ENCODE measurements at places on chromosomes 7 and 10.

- peak; percentile 57 for DNase-seq
Measured at GRCh38 chr7:153061910-153062528, 302.5 kb downstream of the ACTR3B start.

- DNase-seq = no peak
Measured at GRCh38 chr7:115449689-115450088, 527.8 kb downstream of the MDFIC start.

DNA sequence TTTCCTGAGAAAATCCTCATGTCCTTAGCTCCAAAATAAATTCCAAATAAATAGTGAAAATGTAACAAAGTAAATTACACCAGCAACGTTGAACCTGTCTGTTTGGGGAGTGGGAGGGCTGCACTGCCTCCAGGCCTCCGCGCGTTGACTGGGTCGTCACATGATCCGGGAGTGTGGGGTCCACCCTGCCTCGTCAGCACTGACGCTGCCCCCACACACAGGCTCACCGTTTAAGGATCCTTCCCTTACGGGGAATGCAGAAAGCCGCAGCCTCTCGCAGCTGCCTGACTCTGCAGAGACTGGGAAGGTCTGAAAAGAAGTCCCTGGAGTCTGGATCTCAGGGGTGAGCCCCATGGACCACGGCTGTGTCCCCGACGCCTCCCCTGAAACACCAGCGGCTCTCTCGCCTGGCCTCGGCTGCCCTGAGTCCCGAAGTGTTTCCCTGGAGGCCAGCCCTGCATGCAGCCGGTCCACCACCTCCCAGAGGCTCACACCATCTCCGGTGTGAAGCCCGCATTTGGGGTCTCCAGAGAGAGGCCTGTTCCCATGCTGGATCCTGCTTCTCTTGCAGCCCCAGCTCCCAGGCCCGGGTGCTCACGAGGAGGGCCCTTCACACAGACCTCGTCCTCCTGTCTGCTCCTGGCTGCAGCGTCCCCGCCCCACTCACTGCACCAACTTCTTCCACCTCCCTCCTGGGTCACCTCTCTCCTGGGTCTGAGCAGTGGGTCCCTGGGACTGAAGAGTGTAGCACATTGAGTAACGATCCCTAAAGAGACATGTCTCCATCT lies 49.5 kb upstream of the ADGRA1 start:
- no peak for DNase-seq

DNA sequence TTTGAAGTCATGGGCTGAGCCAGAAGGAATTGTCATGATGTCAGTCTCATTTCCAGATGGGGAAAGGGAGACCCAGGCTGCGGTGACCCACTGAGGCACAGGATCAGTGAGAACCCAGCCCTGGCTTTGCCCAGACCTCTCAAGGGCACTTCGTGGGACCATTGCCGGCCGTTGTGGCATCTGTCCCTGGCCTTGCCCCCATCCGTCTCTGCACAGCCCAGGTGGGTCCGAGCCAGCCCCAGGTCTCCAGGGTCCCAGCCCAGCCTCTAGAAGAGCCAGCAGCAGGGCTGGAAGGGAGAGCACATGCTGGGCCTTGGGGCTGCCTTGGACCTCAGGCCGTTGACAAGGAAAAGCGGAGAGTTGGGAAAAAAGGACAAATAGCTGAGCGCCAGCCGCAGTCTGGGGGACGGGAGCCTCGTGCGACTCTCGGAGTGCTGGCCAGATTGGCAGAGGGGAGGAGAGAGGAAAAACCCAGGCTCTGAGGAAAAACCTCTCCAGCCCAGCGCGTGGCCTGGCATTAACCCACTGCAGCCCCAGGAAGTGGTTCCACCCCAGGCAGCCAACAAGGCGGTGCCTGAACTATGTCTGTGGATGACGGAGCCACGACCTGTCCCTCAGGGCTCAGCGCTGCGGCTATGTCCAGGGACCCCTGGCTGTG lies 30.2 kb downstream of the GRIFIN start:
- DNase-seq = no peak

- no peak for DNase-seq
Measured at GRCh38 chr7:112182749-112183148, 23.4 kb downstream of the DOCK4 start.

DNA sequence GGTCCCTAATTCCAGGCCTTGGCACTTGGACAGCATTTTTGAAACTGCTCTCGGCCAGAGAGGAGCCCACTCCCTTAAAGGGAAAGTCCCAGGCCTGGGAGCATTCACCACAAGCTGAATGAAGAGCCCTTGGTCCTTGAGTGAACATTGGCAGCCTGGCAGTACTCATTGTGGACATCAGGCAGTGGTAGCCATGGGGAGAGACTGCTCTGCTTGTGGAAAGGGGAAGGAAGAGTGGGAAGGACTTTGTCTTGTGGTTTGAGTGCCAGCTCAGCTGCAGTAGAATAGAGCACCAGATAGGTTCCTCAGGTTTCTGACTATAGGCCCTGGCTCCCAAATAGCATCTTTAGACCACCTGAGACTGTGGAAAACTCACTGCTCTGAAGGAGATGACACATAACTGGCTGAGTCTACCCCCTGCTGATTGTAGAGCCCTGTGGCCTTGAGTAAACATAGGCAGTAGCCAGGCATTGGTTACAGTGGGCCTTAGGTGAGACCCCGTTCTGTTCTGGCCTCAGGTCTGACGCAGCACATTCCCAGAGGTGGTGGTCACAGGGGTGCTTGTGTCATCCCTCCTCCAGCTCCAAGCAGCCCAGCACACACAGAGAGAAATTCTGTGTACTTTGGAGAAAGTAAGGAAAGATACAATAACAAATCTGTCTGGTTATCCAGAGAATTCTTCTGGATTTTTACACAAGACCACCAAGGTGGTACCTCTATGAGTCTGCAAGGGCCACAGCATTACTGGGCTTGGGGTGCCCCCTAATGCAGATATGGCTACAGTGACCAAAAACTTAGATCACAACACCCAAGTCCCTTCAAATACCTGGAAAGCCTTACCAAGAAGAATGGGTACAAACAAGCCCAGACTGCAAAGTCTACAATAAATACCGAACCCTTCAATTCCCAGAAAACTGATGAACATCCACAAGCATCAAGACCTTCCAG lies 153.8 kb downstream of the GNAI1 start:
- DNase-seq = no peak

DNA sequence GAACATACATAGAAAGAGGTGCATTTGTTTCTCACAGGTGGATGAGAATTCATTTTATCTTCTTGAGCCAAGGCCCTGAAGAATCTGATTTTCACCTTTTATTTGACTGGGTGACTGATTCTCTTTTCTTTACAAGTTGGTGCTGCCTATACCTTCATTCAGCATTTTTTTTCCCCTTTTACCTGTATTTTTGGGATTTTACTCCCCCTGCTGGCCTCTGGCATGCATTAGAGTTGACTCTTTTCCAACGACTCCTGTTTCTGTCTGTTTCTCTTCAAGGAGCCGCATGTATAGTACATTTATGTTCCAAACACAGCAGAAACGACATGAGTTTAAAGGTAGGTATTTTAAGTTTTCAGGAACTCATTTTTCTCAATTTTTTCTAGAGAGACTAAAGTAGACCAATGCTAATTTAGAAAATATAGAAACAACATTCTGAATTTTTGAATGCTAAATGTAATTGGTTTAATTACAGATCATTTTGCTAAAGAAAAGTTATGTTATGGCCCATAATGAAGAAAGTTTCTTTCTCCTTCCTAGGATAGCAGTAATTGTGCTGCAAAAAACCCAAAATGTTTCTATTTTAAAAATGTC lies 149.8 kb upstream of the HDAC9 start:
- peak; percentile 77 for DNase-seq

GRCh38 chr10:86752311-86752710 lies 4.1 kb upstream of the BMPR1A start:
- DNase-seq = no peak

GRCh38 chr7:154884348-154884920 lies 118.5 kb downstream of the PAXIP1 start:
- DNase-seq = no peak

DNA sequence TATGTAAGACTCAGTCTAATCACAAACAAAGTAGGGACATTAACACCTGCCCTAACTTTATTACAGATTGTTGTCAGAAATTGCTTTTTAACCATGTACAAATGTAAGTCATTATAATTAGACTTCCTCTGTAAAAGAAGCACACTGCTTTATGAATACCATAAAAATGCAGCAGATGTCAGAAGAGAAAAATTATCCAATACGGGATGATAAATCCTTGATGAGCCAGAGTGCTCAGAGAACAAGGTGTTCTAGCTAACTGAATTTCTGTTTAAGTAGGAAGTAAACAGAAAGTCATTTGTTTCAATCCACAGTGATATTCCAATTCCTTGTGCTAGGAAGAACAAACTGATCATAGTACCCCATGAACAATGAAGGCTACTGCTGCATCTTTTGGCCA lies 54.6 kb upstream of the BMPER start:
- no peak for DNase-seq

GRCh38 chr10:69409176-69409495 lies 7.6 kb downstream of the TACR2 start:
- no peak for DNase-seq

- DNase-seq = no peak
Measured at GRCh38 chr10:112313911-112314310, 30.7 kb downstream of the TECTB start.

GRCh38 chr10:48470893-48471805 lies 133.7 kb downstream of the ARHGAP22 start:
- no peak for DNase-seq

- DNase-seq = peak; percentile 58
Measured at GRCh38 chr10:60646966-60647796, 131.1 kb upstream of the CDK1 start.

DNA sequence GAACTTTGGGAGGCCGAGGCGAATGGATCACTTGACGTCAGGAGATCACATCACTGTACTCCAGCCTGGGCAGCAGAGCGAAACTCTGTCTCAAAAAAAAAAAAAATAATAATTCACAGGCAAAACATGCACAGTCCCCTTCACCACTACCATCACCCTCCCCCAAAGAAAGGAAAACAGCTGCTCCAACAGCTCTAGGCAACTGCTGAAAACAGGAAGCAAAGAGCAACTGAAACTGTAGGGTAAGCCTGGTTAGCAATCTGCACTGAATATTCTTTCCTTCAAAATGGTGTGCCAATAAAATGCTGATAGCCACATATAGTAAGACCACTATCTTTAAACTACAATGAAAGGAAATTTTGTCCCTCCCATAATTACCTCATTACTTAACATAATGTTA lies 11.8 kb downstream of the NT5C2 start:
- peak; percentile 75 for DNase-seq

GRCh38 chr10:59960751-59961150 lies 54.4 kb upstream of the CCDC6 start:
- DNase-seq = no peak
